T-cell (primary cell): ENCODE measurements at places on chromosomes 4 and X. TPM values are rescaled to one million over a fixed set of nuclear protein-coding genes. Genes with fewer than 3 reads are reported as not detected.

Gene TAB3
- total RNA-seq = 17.6 TPM

DNA sequence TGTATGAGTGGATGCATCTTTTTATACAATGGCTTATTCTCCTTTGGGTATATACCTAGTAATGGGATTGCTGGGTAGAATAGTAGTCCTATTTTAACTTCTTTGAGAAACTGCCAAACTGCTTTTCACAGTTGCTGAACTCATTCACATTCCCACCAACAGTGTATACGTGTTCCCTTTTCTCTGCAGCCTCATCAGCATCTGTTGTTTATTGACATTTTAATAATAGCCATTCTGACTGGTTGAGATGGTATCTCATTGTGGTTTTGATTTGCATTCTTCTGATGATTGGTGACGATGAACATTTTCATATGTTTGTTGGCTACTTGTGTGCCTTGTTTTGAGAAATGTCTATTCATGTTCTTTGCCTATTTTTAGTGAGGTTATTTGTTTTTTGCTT lies 687.0 kb upstream of the EPHA5 start:
- no peak for DNase-seq
- H3K27ac ChIP-seq = no peak overlapping the region
- H3K4me1 ChIP-seq = no peaks in the 10 kb centered on the region

DNA sequence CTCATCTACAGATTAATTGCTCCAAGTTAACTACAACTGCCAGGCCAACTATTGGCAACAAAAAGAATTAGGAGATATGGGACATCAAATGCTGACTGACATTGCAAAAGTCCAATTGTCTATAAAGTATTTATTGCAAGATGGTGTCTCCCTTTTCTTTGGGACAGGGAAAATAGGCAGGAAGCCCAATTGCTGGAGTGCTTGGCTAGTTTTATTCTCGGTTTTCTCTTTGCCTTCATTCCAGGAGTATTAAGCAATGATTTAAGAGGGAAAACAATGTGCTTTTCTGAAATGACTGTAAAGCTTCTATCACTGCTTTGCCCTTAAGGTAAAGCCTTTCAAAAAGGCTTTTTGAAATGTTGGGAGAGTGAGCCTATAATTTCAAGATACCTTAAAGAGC lies 62.8 kb upstream of the DIAPH2 start:
- H3K4me3 ChIP-seq = no peak overlapping the region
- no peaks in the 10 kb centered on the region for H3K27me3 ChIP-seq
- no peak overlapping the region for H3K27ac ChIP-seq
- DNase-seq = no peak

Gene SLC49A3
- total RNA-seq = 1.7 TPM

DNA sequence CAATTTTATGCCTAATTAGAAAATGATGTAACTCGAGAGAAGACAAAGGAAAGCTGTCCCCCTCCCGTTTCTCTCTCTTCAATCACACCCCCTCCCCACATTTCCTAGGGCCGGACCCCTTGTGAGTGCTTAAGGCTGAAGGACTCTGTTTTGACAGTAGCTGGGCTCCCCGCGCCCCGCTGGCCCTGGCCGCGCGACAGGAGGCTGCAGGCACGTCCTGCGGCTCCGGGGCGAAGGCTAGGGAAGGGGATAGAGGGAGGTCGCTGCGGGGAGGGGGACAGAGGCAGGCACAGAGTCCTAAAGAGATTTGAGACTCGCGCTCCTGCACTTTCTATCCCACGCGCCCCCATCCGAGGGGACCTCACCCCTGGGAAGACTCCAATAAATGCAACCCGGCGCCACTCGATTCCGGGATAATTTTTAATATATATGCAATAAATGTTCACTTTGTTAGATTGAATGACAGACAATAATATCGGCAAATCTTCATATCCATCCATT lies 56.2 kb upstream of the TMEM33 start:
- no peaks in the 10 kb centered on the region for H3K36me3 ChIP-seq
- DNase-seq = no peak
- no peak overlapping the region for H3K4me3 ChIP-seq
- H3K27ac ChIP-seq = no peak overlapping the region
- peaks cover 32% of the 10 kb centered on the region for H3K4me1 ChIP-seq

DNA sequence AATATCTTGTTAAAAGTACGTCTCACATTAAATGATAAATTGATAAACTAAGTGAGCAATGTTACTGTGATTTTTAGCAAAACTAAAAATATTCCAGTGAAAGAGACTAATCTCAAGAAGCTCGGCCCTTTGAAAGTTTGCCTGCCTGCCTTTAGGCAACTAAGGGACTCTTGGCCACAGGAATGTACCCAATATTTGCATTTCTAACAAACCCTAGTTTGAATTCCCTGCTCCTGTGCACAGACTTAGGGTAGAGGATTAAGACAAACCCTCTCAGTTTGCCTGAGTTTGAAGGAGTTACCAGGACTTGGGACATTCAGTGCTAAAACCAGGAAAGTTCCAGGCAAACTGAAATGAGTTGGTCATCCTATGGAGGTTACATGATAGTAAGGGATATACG lies 157.1 kb downstream of the SCFD2 start:
- no peaks in the 10 kb centered on the region for H3K36me3 ChIP-seq
- DNase-seq = no peak
- no peak overlapping the region for H3K27ac ChIP-seq
- no peaks in the 10 kb centered on the region for H3K4me1 ChIP-seq

DNA sequence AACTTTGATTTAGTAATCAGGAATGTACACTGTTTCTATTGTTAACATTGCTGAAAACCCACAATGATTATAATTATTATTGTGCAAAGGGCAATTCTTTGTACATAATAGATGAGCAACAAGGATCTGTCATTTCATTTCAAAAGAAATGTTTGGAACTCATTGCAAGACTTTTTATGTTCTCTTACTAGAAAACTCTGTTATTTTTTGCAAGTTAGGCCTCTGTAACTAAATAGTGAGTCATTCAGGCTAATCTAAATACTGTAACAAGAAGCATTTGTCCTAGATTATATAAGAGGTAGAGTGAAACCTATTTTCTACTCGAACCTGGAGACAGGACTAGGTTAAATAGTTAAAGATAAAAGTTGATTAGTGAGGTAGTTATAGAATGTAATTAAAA lies 93.2 kb upstream of the FAM47B start:
- no peaks in the 10 kb centered on the region for H3K36me3 ChIP-seq
- DNase-seq = no peak
- H3K27me3 ChIP-seq = no peaks in the 10 kb centered on the region
- H3K27ac ChIP-seq = no peak overlapping the region
- no peak overlapping the region for H3K4me3 ChIP-seq

- no peak overlapping the region for H3K4me3 ChIP-seq
- H3K4me1 ChIP-seq = no peaks in the 10 kb centered on the region
- H3K27me3 ChIP-seq = no peaks in the 10 kb centered on the region
- no peaks in the 10 kb centered on the region for H3K36me3 ChIP-seq
These were observed 415.4 kb downstream of the SPRY1 start for GRCh38 chr4:123812066-123812390.

DNA sequence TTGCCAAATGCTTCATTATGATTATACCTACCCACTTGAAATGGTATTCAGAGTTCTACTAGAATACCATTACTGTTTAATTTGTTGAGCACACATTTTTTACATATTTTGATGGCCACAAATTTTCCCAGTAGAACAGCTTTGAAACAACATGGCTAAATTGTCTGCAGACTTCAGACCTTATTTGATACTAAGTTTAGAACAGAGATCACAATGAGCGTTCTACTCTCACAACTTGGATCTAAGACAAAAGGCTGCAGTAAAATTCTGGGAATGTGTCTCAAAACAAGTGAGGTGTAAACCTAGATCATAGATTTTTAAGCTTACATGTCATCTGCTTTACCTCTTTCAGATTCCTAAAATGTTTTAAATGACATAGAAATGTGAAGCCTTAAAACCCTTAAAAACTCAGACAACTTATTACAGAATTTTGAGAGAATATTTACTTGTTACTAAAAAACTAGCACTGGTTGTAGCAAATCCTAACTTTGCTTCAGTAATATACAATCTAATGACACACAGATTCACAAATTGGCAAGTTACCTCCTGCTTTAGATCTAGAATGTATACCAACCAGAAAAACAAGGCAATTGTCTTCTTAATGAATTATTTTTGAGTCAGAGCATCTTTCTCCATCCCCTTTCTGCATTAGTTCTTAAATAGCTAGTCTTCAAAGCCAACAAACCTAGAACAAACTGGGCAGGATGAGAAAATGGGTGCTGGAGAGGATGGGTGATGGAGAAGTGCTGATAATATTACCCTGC lies 243.3 kb downstream of the SLC7A11 start:
- H3K27me3 ChIP-seq = no peaks in the 10 kb centered on the region
- no peak for DNase-seq
- no peaks in the 10 kb centered on the region for H3K4me1 ChIP-seq
- H3K4me3 ChIP-seq = no peak overlapping the region

Gene HHIP
- total RNA-seq = 0.85 TPM

DNA sequence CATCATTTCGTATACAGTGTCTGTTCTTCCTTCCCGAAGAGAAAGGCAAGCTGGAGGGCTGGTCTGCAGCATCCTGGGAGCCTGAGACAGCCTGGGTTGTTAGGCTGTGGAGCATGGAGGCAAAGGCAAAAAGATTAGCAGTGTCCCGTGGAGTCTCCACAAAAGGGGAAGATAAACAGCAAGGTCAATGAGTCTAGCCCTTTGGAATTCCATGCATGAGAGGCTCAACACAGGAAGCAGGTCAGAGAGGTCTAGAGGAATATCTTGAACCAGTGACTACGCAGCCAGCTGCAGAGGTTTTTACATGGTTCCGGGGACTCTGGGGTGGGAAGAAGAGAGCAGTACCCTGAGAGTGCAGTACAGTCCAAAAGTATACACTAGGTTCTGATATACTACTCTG lies 12.2 kb upstream of the MCF2 start:
- no peaks in the 10 kb centered on the region for H3K27me3 ChIP-seq
- DNase-seq = no peak
- H3K4me1 ChIP-seq = no peaks in the 10 kb centered on the region
- H3K36me3 ChIP-seq = no peaks in the 10 kb centered on the region
- no peak overlapping the region for H3K4me3 ChIP-seq
- H3K27ac ChIP-seq = no peak overlapping the region

DNA sequence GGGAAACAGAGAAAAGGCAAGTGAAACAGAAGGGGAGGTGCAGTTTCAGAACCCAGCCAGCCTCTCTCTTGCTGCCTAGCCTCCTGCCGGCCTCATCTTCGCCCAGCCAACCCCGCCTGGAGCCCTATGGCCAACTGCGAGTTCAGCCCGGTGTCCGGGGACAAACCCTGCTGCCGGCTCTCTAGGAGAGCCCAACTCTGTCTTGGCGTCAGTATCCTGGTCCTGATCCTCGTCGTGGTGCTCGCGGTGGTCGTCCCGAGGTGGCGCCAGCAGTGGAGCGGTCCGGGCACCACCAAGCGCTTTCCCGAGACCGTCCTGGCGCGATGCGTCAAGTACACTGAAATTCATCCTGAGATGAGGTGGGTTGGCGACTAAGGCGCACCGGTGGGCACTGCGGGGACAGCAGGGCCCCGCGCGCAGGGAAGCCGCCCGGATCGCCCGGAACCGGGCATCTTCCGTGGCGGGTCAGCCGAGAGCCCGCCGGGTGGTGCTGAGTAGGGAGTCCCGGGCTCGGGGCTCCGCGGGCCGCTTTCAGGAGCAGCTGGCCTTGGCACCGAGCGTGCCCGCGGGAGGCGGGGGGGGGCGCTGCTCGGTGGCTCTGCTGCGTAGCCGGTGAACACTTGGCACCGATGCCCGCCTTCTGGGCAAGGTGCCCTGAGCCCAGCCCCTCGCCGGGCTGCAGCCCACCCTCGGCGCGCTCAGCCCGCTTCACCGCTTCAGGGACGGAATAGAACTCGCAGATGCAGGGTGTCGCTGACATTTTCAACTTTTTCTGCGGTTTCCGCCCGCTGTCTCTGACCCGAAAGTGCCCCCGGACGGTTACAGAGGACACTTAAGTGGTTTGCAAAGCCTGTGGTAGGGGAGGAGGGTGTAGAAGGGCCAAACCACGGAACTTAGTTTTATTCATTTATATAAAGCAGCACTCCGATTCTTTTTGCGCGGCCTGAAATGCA lies at the start of gene CD38:
Gene CD38, plus strand, starts transcription at position 40 of the 953 bp plus-strand sequence. Its CDS starts 87 bp downstream, at position 127.
- H3K27ac ChIP-seq = no peak within 1 kb of the TSS
- peaks cover 6% of the 10 kb centered on the region for H3K27me3 ChIP-seq
- H3K4me1 ChIP-seq = peaks cover 24% of the 10 kb centered on the region
- peak within 1 kb of the TSS; percentile 98 for H3K4me3 ChIP-seq

DNA sequence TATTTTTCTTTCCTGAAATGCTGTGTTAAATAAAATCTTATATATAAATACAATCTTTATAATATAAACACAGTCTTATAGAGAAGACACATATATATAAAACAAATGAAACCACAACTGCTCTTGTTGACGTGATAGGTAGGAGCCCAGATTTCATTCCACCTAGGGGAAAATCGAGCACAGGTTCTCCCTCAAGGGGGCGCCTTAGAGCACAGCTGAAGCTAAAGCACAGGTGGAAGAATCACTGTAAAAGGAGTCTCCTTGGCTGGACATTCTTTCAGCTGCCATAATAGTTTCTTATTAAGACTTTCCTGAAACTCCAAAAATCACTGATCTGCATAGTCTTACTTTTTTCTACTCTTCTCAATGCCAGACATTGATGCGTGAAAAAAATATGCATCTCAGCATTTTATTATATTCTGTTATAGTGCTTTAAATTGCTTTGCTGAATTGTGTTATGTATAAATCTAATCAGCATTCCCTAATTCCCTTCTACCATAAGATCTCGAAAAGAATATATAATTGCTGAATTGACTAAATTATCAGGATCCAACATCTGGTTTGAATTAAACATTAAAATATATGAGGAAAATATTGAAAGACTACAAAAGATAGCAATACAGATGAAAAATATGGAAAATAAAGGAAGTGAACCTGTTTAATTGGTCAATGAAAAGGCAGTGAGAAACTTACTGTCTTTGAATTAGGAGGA lies 25.5 kb upstream of the RXFP1 start:
- peak; percentile 7 for DNase-seq
- peaks cover 3% of the 10 kb centered on the region for H3K27me3 ChIP-seq
- no peak overlapping the region for H3K27ac ChIP-seq
- no peaks in the 10 kb centered on the region for H3K4me1 ChIP-seq
- H3K4me3 ChIP-seq = no peak overlapping the region

DNA sequence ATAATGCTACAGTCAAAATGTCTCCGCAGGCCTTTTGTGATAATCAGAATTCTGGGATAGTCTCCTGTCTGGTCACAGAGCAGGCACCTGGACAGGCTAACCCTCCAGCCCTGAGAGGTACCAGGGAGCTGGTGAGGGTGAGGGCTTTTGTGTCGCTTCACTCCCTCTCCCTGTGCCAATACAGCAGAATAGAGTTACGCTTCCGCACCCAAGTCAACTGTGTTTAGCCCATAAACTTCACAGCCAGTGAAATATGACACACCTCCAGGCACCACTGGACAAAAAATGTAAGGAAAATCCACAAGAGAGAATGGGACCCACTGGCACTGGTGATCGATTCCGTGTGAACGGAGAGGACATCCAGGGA lies 1.3 kb downstream of the GAK start:
- H3K27ac ChIP-seq = peak overlapping the region; percentile 78
- DNase-seq = no peak
- H3K4me1 ChIP-seq = peaks cover 20% of the 10 kb centered on the region
- no peaks in the 10 kb centered on the region for H3K36me3 ChIP-seq

Gene PCSK1N
- total RNA-seq = 6.5 TPM

- no peaks in the 10 kb centered on the region for H3K27me3 ChIP-seq
- no peaks in the 10 kb centered on the region for H3K4me1 ChIP-seq
- no peak for DNase-seq
- no peak overlapping the region for H3K4me3 ChIP-seq
- H3K27ac ChIP-seq = no peak overlapping the region
These were observed 60.1 kb upstream of the ACSL4 start for GRCh38 chrX:109793191-109793590.

Gene NXF2B
- not detected for total RNA-seq
